ENCODE measurements at places on chromosomes 11 and 22. TPM values are rescaled to one million over a fixed set of nuclear protein-coding genes. Genes with fewer than 3 reads are reported as not detected.

The MISFA gene
- 2.8 TPM for total RNA-seq

The CARD18 gene
- total RNA-seq = not detected

The TMEM25 gene
- total RNA-seq = 7.7 TPM

The LARGE1 gene
- 15.0 TPM for total RNA-seq

The DDTL gene
- 1.8 TPM for total RNA-seq

All from fibroblast of the aortic adventitia (primary cell).